ENCODE measurements at places on chromosomes 4 and X.

DNA sequence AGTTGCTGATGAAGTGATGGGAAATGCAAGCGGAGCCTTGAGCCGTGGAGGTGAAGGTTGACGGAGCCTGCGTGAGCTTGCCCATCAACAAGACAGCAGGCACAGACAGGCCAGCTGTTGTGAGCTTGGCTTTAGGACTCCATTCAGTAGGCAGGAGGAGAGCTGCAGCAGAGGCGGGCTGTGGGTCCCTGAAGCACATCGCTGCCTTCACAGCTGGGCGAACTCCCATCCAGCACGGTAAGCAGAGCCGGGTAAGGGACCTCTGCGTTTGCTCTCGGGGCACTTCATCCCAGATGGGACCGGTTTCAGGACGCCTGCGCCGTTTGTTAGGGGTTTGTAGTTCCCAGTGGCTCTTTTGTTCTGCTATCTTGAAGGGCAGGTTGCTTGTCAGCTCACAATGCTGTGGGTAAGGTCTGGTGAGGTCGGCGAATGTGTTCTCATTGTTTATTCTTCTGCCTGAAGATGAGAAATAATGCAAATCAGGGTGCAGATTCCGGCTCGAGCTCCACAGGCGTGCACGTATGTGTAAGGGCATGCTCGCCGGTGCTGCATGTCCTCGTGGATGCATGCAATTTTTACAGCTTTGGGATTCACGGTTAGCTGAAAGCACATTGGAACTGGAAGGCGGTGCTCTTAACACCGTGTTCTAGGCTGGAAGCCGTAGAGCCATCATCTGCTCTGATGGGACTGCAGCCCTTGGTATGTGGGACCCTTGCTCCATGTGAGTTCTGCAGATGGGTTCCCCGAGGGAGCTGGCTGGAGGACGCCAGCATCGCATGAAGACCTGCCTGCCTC lies 54.6 kb upstream of the CLDN34 start:
- DNase-seq = no peak

DNA sequence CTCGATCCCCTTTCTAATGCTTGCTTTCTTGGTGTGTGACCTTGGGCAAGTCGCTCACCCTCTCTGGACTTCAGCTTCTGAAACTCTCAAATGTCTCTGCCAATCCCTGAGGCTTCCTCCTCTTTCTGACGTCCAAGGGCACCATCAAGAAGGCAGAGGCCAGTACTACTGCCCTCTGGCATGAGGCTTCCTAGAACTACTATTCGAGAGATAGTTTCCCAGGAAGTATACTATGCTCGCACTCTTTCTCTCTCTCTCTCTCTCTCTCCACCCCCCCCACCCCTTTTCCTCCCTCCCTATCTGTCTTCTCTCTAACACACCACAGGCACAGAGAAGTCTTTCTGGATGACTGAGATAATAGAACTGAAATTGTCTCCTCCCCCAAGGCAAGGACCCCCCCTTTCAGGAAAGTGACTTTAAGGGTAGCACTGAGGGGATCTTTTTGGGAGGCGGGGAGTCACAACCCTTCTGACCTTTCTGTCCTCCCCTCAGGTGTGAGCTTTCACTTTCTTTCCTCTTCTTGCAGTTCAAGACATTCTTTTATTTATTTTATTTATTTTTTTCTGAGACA lies 20.0 kb upstream of the BCOR start:
- no peak for DNase-seq

- no peak for DNase-seq
Observed at GRCh38 chrX:25527596-25527995, 511.8 kb upstream of the ARX start.

DNA sequence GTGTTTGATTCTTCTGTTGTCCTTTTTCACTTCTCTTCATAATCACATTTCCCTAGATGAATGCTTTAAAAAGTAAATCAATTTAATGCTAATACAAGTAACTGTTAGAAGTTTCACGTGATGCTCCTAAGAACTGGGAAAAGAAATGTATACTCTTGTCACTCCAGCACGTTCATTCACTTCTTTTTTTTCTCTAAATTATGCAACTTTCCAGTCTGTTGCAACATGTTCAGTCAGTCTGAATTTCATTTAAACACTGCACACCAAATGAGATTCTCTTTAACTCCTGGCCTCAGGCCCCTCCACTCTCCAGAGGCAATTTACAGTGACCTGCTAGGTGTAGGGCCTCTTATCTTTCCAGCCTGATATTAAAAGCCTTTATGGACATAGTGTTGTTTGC lies 321.9 kb downstream of the HS3ST1 start:
- DNase-seq = no peak

DNA sequence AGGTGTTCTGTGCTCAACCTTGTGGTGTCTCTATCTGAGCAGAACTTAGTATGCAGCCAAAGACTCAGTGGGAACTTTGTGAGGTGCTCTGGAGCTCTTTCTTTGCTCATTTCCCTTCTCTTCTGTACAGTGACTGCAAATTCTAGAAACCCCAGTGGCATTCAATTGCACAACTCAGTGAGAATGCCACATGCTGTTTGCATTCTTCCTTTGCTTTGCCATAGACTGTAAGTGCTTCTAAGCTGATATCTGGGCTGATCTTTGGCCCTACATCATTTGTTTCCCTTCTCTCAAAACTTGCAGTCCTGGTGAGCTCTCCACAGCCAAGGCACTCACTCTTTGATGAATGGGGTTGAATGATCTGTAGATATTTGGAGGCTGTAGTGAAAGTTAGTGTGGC lies 7.0 kb downstream of the PNMA3 start:
- no peak for DNase-seq

DNA sequence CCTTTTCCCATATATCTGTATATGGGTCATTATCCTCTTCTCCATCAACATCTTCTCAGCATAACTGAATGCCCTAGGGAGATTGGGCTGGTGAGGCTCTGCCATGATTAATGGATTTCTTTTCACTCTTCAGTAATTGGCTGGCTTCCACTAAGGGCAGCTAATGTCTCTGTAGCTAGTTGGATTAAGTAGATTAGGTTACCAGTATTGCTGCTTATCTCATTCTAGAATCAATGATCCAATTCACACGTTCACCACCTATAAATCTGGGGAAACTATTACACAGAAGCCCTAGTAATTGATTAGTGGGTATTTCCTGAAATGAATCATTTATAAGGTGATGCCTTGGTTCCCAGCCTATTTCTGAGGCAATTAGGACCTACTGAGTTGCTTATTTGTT lies 94.8 kb downstream of the KDR start:
- DNase-seq = no peak

DNA sequence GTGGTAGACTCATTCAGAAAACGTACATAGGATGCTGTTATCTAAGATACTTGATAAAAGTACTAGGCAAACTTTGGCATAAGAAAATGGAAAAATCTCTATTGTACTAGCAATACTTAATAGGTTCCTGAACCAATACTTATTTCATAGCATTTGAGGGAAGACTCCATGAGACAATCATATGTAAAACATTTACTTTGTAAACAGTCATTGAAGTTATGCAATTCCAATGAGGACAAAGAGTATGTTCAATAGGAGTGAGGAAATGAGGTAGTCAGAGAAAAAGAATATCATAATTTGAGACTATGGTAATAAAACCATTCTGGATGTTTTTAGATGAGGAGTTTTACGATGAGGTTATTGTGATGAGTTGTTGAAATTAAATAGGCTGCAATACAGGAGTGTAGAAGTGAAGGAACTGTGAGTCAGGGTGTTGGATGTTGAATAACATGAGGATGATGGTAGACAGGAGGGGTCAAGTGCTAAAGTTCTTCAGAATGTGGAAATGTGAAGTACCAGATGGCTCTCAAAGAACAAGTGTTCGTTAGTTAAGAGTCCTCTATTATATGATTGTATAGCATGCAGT lies 397.9 kb downstream of the PPP3CA start:
- no peak for DNase-seq

DNA sequence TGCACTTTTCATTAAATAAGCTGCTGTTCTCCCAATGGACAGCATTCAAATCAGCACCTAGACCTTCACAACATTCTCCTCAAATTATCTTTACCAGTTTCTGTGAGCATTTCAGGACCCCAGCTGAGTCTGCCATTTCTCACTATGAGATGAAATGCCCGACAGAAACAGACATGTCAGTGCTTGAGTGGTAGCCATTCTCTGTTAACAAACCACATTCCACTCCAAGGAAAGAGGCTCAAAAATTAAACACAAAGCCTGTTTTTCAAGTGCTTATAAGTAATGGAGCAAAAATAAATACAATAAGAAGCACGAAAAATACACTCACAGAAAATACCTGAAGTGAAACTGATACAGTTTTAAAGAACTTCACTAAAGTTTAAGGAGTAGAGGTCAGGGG lies 320.2 kb upstream of the PRPS2 start:
- DNase-seq = no peak

GRCh38 chrX:21905313-21905712 lies 35.2 kb upstream of the SMS start:
- DNase-seq = no peak

- DNase-seq = peak; percentile 55
Observed at GRCh38 chr4:54233697-54234496, 4.8 kb downstream of the PDGFRA start.

- DNase-seq = no peak
Observed at GRCh38 chr4:37827030-37827685, 672 bp downstream of the PGM2 start.

DNA sequence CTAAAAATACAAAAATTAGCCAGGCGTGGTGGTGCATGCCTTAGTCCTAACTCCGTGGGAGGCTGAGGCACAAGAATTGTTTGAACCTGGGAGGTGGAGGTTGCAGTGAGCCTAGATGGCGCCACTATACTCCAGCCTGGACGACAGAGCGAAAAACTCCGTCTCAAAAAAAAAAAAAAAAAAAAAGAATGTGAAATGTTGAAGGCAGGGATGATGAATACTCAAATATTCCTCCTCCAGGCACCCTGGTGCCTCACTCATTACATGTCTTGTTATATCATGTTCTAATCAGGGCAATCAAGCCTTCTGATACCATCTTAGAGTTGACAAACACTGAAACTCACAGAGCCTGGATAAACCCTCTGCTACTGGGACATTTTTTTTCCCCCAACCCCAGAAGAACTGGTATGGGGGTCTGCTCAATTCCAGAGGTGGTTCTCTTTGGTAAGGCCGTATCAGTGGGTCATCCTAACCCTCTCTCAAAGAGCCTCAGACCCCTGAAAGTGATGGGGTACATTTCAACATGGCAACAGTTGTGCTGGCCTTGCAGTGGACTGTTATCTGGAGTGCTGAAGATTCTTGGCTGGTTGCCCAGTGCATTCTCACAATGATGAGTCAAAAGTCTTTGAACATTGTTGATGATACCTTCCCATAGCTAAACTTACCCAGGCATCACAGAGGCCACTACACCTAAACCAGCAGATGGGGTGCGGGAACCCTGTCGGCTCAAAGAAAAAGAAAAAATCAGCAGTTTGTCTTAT lies 2.4 kb upstream of the SH3KBP1 start:
- no peak for DNase-seq

GRCh38 chr4:141497627-141498026 lies 138.8 kb upstream of the IL15 start:
- no peak for DNase-seq

DNA sequence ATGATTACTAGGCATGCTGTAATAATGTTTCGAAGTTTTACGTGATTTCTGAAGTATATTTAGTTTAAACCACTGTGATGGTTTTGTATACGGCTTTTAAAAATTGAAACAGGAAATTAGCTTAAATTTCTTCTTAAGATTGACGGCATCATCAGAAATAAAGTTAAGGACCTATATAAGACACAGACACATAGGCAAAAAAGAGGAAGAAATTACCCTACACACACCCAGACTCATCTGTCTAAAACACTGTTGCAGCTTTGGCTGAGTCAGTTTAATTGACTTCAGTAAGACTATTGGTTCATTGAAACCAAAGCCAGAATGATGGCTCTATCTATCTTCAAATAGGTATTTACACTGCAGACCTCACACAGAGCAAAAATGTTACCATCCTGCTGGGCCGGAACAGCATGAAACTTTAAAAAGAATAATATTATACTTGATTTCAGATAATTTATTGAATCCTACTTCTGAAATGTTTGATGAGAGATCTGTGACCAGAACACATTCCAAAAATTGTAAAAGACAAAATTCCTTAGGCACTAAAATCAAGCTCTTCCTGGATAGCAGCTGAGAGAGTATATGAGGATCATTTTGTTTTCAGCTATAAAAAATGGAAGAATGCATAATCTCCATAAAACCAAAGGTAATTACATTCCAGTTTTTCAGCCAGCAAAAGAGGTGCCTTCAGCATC lies 4.5 kb downstream of the HHIP start:
- no peak for DNase-seq

- DNase-seq = no peak
Observed at GRCh38 chr4:94941706-94942105, 184.0 kb downstream of the BMPR1B start.

DNA sequence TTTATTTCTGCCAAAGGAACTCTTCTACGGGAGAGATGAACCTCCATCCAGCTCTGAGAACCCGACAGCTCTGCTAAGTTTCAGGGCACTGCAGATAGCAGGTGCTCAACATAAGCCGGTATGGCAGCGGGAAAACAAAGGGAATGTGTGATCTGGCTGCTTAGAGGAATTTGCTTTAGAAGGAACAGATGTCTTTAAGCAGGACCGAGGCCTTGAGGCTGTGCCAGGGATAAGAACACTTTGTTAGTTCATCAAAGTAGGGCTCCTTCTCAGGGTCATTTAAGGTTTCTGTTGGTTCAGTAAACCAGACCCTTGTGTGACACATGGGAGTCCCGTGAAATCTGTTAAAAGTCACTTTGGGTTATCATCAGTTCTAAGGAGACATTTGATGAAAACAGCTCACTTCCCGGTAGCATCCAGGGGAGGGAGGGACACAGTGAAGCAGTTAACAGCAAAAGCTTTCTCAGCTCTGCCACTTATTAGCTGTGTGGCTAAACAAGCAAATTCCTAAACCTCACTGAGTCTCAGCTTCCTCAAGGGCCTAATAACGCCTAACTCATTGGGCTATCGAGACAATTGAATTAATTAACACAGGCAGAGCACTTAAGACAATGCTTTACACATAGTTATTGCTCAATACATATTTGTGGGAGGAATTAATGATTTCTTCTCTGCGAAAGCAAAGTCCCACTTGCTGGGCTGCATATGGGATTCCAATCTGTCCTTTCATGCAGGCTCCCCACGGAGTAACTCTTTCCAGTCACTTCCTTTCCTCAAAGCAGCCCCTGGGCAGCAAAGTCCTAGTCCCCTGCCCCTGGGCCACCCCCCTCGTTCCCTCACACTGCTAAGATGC lies 2.9 kb upstream of the FTSJ1 start:
- DNase-seq = no peak

DNA sequence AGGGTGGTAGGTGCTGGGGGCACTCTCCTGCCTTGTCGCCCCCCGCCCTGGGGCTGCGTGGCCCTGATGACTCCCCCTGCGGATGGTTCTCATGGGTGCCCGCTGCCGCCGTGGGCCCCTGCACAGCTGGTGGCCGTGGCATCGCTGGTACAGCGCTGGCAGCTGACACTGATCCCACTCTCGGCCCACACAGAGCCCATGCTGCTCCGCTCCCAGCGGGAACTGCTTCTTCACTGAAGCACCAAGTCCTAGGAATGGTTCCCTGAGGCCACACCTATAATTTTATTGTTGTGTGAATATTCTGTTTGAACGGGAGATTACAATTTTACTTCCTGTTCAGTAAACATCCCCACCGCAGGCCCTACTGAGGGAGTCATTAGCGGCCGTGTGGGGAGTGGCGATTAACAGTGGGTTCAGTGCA lies 138.6 kb upstream of the NKX1-1 start:
- DNase-seq = no peak

All from stimulated activated CD8-positive, alpha-beta memory T cell treated with anti-CD3 and anti-CD28 coated beads, Interleukin-7, amount 100 ng/mL, for 24 hours (primary cell).